CD4-positive, alpha-beta T cell treated with Interferon alpha-2 for 1 hour (primary cell): ENCODE measurements at places on chromosomes 1 and 21.

DNA sequence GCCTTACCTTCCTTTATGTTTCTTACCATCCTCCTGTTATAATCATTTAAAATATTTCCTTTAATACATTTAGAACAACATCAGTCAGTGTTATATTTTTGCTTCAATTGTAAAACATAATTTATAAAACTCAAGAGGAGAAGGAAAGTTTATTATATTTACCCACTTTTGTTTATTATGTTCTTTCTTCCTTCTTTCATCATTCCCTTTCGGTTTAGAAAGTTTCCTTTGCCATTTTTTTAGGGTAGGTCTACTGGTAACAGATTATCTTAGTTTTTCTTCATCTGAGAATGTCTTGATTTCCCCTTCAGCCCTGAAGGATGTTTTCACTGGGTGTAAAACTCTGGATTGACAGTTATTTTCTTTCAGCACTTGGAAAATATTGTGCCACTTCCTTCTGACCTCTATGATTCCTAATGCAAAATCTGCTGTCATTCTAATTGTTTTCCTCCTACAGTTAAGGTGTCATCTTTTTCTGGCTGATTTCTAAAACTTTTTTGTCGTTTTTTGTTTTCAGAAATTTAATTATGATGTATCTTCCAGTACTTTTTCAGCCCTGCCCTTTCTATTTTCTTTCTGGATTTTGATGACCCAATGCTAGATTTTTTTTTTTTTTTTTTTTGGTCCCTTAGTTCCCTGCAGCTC lies 25.0 kb downstream of the PTPN22 start:
- no peak for DNase-seq

GRCh38 chr1:41675401-41675800 lies 190.9 kb upstream of the EDN2 start:
- no peak for DNase-seq

GRCh38 chr1:223378754-223379153 lies 14.5 kb upstream of the CCDC185 start:
- DNase-seq = no peak

DNA sequence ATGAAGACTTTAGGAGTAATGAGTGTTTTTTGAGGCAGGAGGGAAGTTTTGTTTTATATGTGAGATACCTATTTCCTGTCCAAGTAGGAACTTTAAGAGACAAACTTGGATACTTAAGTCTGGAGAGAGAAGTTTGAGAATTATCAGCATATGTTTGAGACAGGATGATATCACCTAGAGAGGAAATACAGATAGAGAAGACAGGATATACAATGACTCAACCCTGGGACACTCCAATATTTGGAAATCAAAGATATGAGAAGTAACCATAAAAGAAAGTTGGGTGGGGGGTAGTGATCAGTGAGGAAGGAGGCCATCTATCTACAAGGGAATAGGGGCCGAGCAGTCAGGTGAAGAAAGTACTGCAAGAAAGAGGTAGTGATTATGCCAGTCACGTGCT lies 6.5 kb downstream of the LCE7A start:
- DNase-seq = no peak

DNA sequence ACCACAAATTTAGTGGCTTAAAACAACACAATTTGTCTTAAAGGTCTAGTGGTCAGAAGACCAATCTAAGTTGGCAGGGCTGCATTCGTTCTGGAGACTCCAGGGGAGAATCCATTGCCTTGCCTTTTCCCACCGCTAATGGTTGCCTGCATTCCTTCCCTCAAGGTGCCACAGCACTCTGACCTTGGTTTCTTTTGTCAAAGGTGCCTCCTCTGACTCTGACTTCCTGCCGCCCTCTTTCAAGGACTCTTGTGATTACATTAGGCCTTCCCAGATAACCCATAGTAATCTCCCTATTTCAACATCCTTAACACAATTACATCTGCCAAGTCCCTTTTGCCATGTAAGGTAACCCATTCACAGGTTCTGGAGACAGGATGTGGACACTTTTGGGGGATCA lies 145.3 kb downstream of the S1PR1 start:
- DNase-seq = no peak

DNA sequence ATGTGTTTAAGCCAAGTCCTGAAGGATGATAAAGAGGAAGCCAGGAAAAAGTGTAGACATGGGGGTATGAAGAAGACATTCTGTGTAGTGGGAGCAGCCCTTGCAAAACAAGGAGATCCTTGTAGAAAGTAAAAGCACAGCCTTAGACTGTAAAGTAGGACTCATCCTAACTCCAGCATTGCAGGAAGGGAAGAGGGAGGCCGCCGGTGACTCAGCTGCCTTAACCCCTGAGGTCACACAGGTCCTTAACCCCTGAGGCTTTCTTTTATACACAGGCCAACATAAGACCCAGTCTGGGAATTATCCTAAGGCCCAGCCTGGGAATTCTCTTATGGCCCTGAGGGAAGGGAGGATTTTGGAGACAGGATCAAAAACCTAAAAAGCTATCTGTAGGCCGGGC lies 18.0 kb downstream of the PGM1 start:
- no peak for DNase-seq

GRCh38 chr1:202005958-202006357 lies 4.4 kb upstream of the ELF3 start:
- no peak for DNase-seq

- DNase-seq = no peak
Measured at GRCh38 chr1:52237430-52237829, 95.5 kb downstream of the ZFYVE9 start.

DNA sequence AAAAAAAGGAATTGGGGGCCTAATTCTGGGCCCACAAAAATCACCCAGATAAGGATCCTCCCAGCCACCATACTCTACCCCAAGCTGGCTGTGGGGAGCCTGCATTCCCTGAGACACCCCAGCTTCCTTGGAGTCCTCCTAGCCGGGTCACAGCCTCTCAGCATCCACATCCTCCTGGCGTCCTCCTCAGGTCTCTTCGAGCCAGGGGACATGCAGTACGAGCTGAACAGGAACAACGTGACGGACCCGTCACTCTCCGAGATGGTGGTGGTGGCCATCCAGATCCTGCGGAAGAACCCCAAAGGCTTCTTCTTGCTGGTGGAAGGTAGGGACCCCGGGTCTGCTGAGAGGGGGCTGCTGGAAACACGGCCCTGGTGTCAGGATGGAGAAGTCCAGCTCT lies 64.3 kb downstream of the ALPL start:
- DNase-seq = no peak

GRCh38 chr1:94544706-94545490 lies 3.3 kb upstream of the F3 start:
- no peak for DNase-seq

GRCh38 chr1:997993-998744 lies 1.7 kb downstream of the HES4 start:
- DNase-seq = no peak

GRCh38 chr1:43284546-43285110 lies 753 bp downstream of the C1orf210 start:
- DNase-seq = no peak

DNA sequence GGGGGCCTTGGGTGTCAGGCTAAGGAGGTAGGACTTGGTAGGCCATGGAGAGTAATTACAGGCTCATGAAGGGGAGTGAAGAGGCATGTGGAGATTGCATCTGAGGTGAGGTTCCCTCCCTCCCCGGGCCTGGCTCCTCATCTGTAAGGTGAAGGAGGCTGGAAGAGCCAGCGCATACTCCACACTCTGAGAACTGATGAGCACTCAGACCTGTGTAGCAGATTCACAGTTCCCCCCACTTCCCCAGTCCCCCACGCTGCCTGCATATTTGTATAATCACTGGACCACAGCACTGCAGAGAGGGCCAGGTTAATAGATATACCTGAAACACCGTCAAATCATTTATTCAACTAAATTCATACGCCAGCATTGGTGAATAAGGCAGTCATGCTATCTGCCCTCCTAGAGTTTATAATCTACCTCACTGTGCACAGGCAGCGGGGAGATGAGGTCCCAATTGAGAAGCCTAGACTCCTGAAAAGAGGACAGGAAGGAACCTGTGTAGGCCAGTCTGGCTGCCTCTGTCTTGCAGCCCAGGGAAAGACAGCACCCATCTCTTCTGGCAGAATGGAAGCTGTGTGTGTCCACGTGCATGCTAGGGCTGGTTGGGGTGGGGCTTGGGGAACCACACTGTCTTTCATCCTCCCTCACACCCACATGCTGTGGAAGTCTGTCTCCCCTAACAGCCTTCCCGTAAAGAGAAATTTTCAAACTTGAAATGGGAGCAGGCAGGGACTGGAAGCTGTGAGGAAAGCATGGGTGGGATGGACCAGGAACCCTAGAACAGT lies 110.6 kb upstream of the ATP1A1 start:
- no peak for DNase-seq

GRCh38 chr1:167116174-167116573 lies 22.3 kb downstream of the STYXL2 start:
- no peak for DNase-seq

DNA sequence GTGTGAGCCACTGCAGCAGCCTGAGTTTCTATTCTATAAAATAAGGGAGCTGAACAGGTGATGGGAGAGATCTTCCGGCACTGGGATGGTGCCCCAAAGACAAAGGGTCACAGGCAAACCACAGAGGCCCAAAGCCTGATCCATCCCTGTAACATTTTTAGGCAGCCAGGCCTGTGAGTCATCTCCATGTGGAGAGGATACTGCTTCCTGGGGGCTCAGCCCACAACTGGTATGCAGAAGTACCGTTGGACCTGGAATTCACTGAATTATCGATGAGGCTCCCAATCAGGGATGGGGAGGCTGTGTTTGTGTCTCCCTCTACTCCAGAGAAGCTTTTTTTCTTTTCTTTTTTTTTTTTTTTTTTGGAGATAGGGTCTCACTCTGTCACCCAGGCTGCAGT lies 48.8 kb upstream of the WASF2 start:
- DNase-seq = no peak

- DNase-seq = no peak
Measured at GRCh38 chr1:54940042-54940441, 40.4 kb upstream of the TMEM61 start.

- DNase-seq = no peak
Measured at GRCh38 chr21:44938772-44939531, 877 bp upstream of the SLX9 start.

- peak; percentile 2 for DNase-seq
Measured at GRCh38 chr1:113388621-113389358, 1.5 kb upstream of the MAGI3 start.

DNA sequence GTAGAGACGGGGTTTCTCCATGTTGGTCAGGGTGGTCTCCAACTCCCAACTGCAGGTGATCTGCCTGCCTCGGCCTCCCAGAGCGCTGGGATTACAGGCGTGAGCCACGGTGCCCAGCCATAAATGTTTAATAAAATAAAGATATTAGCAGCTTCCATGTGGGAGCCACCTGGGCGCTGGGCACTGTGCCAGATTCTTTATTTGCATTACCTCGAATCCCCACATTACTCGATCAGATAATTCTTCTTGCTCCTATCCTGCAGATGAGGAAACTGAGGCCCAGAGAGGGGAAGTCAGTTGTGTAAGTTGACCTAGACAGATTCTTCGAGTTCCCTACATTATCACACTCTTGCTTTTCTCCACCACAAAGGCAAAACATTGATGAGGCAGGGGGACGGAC lies 24.9 kb upstream of the TENT5B start:
- no peak for DNase-seq

DNA sequence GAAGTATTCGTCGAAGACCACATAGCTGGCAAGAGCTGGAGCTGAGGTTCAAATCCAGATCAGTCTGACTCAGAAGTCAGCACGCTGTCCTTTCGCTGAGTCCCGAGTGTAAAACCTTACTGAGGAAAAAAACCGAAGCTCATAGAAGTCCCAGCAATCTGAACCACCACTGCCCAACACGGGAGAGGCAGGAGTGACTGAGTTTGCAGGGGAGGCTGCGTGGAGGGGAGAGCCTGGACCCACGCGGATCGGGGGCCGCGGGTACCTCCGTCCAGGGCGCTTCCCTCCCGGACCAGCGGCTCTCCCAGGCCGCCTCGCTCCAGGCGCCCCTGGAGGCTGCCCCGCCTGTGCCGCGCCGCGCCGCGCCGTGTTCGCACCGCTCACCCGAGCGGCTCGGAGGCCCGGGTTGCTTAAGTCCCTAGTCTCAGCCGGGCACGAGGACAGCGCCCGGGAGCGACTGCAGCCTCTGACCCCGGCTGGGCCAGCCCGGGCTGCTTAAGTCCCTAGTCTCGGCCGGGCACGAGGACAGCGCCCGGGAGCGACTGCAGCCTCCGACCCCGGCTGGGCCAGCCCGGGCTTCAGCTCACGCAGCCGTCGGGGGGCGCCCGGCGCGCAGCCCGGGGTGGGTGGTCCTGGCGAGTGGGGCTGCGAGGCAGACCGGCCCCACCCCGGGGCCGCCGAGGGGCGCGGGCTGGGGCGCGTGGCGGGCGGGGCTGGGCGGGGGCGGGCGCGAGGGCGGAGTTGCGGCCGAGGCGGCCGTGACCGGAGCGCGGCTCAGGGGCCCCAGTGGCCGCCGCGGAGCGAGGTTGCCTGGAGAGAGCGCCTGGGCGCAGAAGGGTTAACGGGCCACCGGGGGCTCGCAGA lies at the start of gene ADAMTSL4:
Gene ADAMTSL4, plus strand, starts transcription at position 777 of the 864 bp plus-strand sequence. CDS start 2,881 bp downstream, outside the sequence.
- no peak for DNase-seq

DNA sequence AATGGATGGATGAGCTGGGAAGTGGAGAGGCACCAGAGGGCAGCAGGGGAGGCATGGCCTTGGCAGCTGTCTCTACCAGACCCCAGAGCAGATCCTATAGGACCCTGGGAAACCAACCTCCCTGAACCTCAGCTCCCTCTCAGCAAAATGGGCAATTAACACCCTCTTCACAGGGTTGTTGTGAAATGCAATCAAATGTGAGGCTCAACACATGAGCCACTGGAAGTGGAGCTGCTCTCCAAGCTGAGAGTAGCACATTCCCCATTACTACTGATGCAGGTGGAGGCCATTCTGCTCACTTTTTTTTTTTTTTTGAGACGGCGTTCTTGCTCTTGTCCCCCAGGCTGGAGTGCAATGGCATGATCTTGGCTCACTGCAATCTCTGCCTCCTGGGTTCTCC lies 6.5 kb upstream of the SYNC start:
- DNase-seq = no peak

DNA sequence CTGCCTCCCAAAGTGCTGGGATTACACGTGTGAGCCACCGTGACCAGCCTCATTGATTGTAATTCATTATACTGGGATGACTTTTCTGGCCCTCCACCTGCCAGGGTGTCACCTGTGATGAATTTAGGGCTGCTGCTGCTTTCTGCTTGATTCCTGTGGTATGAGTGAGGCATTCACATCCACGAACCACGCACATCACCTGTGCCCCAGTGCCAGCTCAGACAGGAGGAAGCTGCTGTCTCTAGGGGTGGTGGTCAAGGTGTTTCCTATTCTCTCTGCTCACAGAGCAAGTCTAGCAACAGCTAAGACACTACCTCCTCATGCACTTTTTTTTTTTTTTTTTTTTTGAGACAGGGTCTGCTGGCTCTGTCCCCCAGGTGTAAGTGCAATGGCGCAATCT lies 12.3 kb upstream of the LDLRAD2 start:
- DNase-seq = no peak

DNA sequence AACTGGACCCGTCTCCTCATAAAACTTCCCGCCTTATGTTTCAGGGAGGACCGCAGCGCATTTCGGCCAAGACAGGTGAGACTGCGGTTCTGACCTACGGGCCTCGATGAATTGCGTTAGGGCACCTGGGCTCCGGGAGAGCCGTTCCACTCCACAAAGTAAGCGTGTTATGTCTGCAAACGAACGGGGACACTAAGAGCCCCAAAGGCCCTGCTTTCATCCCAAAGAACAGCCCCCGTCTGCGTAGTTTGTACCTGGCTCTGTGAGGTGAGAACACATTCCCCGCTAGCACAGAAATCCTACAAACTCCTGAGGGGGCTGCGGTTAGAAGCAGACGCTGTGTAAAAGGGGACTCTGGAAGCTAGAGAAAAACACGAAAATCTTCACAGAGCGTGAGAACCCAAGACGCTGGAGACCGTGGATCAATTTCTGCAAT lies 41.6 kb upstream of the PPIAL4F start:
- no peak for DNase-seq

- DNase-seq = no peak
Measured at GRCh38 chr1:113860891-113861290, 10.6 kb downstream of the PTPN22 start.

- DNase-seq = no peak
Measured at GRCh38 chr1:222466150-222466865, 81.6 kb downstream of the HHIPL2 start.
